Stimulated activated CD4-positive, alpha-beta T cell treated with anti-CD3 and anti-CD28 coated beads, TNF-alpha, amount 100 ng/mL, for 1 hour (primary cell): ENCODE measurements at places on chromosomes 5 and 9.

DNA sequence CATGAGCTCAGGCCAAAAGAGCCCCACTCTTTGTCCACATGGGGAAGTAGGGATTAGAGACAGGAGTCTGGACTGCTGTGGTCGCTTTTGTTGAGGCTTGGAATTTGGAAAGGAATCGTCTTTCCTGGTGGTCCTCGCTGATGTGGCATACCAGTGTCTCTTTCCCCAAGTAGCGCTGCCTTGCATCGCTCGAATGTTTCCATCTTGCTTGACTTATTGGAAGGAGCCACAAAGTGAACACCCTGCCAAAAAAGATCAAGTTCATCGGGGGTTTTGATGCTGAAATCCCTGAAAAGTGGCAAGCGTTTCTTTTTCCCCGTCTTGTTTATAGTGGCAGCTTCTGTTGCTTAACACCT is 161.3 kb downstream of the MACROH2A1 start:
- DNase-seq, result no peak

- DNase-seq, result no peak
Observed at GRCh38 chr5:95907740-95908706, 53.6 kb downstream of the ELL2 start.

DNA sequence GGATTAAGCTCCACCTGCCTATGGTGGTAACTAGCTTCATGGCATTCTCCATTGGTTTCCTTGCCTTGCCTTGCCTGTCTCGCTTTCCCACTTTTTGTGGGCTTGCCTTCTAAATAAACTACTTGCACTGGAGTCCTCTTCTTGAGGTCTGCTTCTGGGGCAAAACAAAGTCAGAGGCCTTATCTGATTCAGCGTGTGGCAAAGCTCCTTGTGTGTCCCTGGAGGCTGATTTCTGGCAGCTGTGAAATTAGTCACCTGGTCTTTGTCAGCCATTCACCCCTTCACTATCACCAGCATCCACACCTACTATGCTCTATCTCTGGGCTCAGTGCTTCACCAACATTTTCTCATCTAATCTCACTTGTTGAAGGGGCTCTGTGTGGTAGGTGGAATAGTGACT is 176.2 kb downstream of the SEC61B start:
- DNase-seq, result no peak

- DNase-seq, result peak; percentile 61
Observed at GRCh38 chr9:131237931-131238401, 38.3 kb downstream of the FAM78A start.

GRCh38 chr9:18947892-18948339 is 85.1 kb downstream of the SAXO1 start:
- no peak for DNase-seq

GRCh38 chr9:133788045-133788818 is 50.1 kb upstream of the SARDH start:
- DNase-seq, result no peak

DNA sequence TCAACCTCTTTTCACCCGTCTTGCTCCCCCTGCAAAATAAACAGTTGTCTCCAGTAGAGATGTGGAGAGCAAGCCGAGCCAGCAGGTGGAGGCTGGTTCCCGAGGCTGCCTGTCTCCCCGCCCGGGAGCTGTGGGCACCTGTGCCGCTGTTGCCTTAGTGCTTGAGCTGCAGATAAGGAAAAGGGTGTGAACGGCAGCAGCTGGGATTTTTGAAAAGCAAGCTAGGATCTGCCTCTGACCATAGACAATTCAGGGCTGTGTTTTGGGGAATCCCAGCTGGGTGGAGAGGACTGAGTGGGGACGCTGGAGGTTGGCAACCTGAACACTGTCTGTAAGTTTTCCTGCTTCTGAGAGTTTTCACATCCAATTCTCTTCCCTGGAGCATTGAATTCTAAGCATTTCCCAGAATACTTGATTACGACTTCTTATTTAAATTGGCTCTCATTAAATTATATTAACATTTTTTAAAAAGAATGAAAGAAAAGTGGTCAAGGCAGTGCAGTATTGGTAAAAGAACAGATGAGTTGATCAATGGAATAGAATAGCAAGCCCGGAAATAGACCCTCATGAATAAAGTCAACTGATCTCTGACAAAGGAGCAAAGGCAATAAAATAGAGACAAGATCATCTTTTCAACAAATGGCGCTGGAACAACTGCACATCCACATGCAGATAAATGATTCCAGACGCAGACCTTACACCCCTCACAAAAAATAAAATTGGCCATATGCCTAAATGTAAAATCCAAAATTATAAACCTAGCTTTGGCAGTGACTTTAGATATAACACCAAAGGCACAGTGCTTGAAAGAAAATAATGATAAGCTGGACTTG is 9.7 kb downstream of the WNK2 start:
- no peak for DNase-seq

DNA sequence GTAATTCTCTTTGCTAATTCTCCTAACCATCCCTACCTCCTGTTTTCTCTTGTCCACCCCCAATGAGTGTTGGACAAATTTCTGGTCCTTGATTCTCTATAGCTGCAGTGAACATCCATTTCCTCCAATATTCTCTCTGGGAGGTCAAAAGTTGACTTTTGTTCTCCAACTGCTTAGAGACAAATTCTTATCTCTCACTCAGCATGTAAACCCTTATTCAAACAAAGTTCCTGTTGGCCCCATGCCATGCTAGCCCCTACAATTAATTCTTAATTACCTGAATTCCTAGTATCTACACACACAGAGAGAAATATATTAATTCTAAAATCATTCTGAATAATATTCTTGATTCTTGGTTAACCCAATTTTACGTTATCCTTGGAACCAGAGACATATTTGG is 472.9 kb upstream of the ACTBL2 start:
- no peak for DNase-seq

- no peak for DNase-seq
Observed at GRCh38 chr9:77541600-77541999, 106.5 kb downstream of the GNA14 start.

GRCh38 chr5:144315026-144315425 is 144.4 kb downstream of the KCTD16 start:
- DNase-seq, result no peak

- DNase-seq, result no peak
Observed at GRCh38 chr5:84218546-84218945, 166.1 kb downstream of the EDIL3 start.

GRCh38 chr5:60611099-60611740 is 88.7 kb downstream of the DEPDC1B start:
- no peak for DNase-seq

DNA sequence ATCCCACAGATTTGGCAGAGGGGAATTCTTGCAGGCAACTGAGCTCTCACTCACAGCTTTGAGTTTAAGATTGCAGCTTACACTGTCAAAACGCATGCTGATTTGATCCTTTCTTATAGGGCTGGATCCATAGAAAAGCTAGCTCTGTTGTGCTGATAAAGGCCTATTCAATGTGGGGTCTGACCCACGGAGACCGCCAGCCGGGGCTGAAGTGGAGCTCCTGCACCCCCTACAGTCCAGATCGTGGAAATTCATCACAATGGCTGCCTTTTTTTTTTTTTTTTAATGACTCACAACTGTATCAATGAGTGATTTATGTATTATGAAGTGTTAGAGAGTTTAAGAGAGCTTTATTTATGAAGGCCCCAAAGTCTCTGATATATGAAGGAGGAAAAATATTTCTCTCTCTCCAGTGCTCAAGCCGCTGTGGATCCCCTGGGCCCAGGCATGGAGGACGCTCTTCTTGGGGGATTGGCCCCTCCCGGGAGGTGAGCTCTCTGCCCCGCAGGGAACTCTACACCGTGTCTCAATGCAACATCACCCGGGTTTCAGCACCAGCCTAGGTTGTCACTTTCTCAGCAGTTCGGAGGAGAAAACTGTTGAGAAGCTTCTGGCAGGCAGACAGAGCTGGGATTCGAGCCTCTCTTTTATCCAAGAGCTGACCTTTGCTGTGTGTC is 700.2 kb downstream of the IRX1 start:
- DNase-seq, result no peak

DNA sequence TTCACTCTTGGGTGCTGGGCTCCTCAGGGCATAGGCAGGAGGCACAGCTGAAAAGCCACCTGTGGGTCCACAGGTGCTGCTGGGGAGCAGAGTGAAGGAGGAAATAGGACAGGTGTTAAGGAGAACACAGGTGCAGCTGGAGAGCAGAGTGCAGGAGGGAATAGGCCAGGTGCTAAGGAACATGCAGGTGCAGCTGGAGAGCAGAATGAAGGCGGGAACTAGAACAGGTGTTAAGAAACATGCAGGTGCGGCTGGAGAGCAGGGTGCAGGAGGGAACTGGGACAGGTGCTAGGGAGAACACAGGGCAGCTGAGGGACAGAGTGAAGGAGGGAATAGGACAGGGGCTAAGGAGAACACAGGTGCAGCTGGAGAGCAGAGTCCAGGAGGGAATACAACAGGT is 43.8 kb upstream of the PLEKHG4B start:
- DNase-seq, result no peak

DNA sequence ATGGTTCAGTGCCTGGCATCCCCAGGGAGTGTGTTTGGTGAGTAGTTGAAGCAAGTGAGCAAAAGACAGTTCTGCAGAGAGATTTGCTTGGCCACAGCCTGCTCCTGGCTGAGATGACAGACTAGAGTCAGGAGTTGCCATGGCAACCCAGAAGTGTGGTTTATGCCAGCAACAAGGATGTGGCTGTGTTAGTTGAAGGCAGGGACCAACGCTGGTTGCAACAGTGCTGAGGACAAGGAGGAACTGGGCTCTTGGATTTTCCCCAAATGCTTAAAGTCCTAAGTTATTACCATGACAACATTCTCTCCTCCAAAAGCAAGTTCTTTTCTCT is 2.7 kb downstream of the NXNL2 start:
- DNase-seq, result no peak

DNA sequence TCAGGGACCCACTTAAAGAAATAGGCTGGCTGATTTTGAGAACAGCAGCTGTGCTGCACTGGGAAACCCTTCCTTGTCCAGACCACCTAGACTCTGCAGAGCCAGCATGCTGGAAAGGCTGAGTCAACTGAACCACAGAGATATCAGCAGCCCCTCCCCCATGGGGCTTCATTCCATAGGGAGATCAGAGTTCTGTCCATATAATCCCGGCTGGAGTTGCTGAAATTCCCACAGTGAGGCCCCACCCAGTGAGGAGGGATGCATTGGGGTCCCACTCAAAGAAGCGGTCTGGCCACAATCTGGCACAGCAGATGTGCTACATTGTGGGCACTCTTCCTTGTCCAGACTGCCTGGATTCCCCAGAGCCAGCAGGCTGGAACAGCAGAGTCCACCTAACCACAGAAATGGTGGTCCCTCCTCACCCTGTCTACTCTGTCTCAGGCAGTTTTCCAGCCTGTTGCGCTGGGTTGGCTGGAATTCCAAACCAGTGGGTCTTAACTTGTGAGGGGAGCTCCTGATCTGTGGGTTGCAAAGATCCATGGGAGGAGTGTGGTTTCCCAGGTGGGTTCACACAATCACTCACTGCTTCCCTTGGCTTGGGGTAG is 127.1 kb downstream of the RNF180 start:
- no peak for DNase-seq

DNA sequence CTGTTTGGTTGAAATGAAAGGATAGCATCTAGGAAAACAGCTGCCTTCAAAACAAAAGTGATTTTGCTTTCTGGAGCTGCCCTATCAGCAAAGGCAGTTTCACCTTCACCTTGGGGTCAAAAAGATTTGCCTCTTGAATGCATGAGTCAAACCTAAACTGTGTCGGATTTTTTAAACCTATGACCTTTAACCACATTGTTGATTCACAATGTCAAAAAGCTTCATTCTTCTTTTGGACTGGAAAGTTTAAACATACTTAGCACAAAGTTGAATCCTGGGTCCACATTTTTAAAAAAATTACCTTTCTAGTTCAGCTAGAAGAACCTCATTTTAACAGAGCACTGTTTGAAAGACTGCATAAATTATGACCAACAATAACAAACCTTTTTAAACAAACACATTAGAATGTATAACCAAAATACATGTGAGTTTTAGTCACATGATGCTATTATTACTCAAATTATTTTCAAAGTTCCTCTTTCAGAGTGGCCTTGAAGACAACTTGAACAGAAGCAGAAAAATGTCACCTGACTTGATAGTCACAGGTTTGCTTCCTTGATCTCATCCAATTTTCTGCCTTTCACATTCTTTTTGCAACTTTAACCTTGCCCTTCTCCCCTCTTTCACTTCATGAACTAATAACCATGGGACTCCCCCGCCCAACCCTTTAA is 109.7 kb upstream of the LHFPL2 start:
- no peak for DNase-seq

- DNase-seq, result no peak
Observed at GRCh38 chr9:70352356-70352755, 62.1 kb downstream of the KLF9 start.
